Uterine smooth muscle cell (primary cell): ENCODE measurements at places on chromosomes 12 and 14. TPM values are rescaled to one million over a fixed set of nuclear protein-coding genes. Genes with fewer than 3 reads are reported as not detected.

GLIPR1 gene
- total RNA-seq, result 79.2 and 115 TPM in 2 replicates

GOLGA3 gene
- total RNA-seq, result 195 and 237 TPM in 2 replicates

EFS gene
- total RNA-seq, result 5.5 and 7.6 TPM in 2 replicates

C12orf56 gene
- 3.3 and 3.9 TPM in 2 replicates for total RNA-seq

LDHB gene
- total RNA-seq, result 943 and 1,120 TPM in 2 replicates

NKX2-1 gene
- total RNA-seq, result not detected in 2 replicates

FCF1 gene
- 33.2 and 44.9 TPM in 2 replicates for total RNA-seq

CLEC2A gene
- not detected in 2 replicates for total RNA-seq

SLC39A5 gene
- total RNA-seq, result 1.00 TPM in 1 of 2 replicates, not detected in the other

PTPN6 gene
- total RNA-seq, result 0.11 TPM in 1 of 2 replicates, not detected in the other

NUAK1 gene
- total RNA-seq, result 9.8 and 34.4 TPM in 2 replicates

HOXC12 gene
- not detected in 2 replicates for total RNA-seq

ANKS1B gene
- total RNA-seq, result 1.2 TPM in 2 replicates

DAAM1 gene
- total RNA-seq, result 8.7 and 16.1 TPM in 2 replicates

B4GALNT3 gene
- not detected in 2 replicates for total RNA-seq

CLEC7A gene
- not detected in 2 replicates for total RNA-seq

TXNDC16 gene
- total RNA-seq, result 3.3 and 5.2 TPM in 2 replicates

FAM181A gene
- not detected in 2 replicates for total RNA-seq

RHEBL1 gene
- 0.62 and 1.8 TPM in 2 replicates for total RNA-seq

MYH7 gene
- not detected in 2 replicates for total RNA-seq

FGF6 gene
- total RNA-seq, result not detected in 2 replicates

CD163L1 gene
- under 0.01 and 0.22 TPM in 2 replicates for total RNA-seq

BCL11B gene
- total RNA-seq, result under 0.01 TPM in 1 of 2 replicates, not detected in the other

KRT74 gene
- total RNA-seq, result not detected in 2 replicates

RPL10L gene
- total RNA-seq, result not detected in 2 replicates

CYP46A1 gene
- total RNA-seq, result 0.11 and 0.37 TPM in 2 replicates

ZDHHC22 gene
- not detected in 2 replicates for total RNA-seq

CELA1 gene
- not detected in 2 replicates for total RNA-seq

RAD9B gene
- total RNA-seq, result 0.25 and 0.55 TPM in 2 replicates

CLSTN3 gene
- 9.3 and 20.7 TPM in 2 replicates for total RNA-seq

RTN1 gene
- total RNA-seq, result 0.12 and 0.33 TPM in 2 replicates

SYNDIG1L gene
- not detected in 2 replicates for total RNA-seq

SLC25A29 gene
- 10.0 and 27.1 TPM in 2 replicates for total RNA-seq

NUP107 gene
- 41.7 and 140 TPM in 2 replicates for total RNA-seq

GLI1 gene
- total RNA-seq, result 2.4 and 3.1 TPM in 2 replicates

CRACR2A gene
- 4.9 and 8.3 TPM in 2 replicates for total RNA-seq

CLEC4C gene
- not detected in 2 replicates for total RNA-seq

LHX5 gene
- total RNA-seq, result not detected in 2 replicates

TSPAN19 gene
- 0.11 and 0.25 TPM in 2 replicates for total RNA-seq

OTX2 gene
- total RNA-seq, result not detected in 2 replicates

RESF1 gene
- 17.5 and 19.8 TPM in 2 replicates for total RNA-seq

PSMC1 gene
- 170 and 367 TPM in 2 replicates for total RNA-seq

CCDC175 gene
- not detected in 2 replicates for total RNA-seq

TSHR gene
- not detected in 2 replicates for total RNA-seq

CTSG gene
- total RNA-seq, result not detected in 2 replicates

ZNF385A gene
- total RNA-seq, result 1.2 and 2.4 TPM in 2 replicates

GPR84 gene
- not detected in 2 replicates for total RNA-seq
